ENCODE measurements at places on chromosomes 12 and 14.
A peak's percentile ranks its signal among the peaks of the same experiment; 100 is the strongest.

- H3K4me3 ChIP-seq = peak overlapping the region; percentile 55
- H3K4me1 ChIP-seq = peaks cover 38% of the 10 kb centered on the region
- no peaks in the 10 kb centered on the region for H3K36me3 ChIP-seq
- no peak for DNase-seq
These were observed 5.1 kb upstream of the CHD4 start for GRCh38 chr12:6612247-6612646.

DNA sequence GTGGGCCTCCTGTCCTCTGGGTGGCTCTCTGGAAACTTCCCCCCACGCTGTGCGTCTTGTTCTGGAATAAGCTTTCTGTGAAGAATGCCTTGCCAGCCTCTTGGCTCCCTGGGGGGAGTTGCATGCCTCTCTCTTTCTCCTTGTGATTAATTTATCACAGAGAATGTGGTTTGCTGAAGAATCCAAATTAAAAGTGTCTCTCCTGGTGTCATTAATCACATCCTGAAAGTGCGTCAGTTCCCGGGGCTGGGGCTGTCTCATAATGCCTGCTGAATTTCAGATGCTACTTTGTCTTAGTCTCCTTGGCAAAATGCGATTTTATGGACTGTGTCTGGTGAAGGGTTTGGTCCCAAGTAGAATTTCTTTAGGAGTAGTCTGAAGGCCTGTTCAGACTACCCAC, 787.7 kb upstream of the TMEM132C start:
- no peak overlapping the region for H3K4me3 ChIP-seq
- H3K27me3 ChIP-seq = peaks cover 3% of the 10 kb centered on the region
- H3K4me1 ChIP-seq = no peaks in the 10 kb centered on the region
- no peak for DNase-seq

DNA sequence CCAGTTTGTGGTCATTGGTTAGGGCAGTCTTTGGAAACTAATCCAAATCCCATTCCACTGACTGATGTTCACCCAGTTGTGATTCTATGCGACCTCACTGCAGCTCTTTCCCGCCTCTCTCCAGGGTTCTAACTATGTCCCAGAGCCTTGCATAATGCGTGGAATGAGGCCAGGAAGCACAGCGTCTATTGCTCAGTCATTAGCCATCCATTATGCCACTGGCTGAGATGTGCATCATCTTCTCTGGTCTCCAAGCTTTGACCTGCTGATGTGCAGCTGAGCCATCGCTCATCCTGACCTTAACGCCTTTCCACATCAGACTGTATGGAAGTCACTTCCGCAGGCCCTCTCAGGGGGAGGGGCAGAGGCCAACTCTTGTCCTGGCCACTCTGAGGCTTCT, 115.4 kb upstream of the VRK1 start:
- no peak overlapping the region for H3K27ac ChIP-seq
- DNase-seq = no peak
- H3K27me3 ChIP-seq = peaks cover 8% of the 10 kb centered on the region

DNA sequence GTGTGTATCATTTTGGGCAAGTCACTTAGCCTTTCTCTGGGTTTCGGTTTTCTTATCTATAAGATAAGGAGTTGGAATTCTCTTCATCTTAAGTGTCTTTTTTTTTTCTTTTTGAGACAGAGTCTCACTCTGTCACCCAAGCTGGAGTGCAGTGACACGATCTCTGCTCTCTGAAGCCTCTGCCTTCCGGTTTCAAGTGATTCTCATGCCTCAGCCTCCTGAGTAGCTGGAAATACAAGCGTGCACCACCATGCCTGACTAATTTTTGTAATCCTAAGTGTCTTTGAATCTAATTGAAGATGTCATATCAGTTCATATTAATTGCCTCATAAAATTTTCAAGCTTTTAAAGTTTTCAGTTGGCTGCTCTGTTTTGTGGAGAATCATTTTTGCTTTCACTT, 4.0 kb downstream of the SRGAP1 start:
- no peaks in the 10 kb centered on the region for H3K36me3 ChIP-seq
- no peak for DNase-seq
- H3K4me3 ChIP-seq = no peak overlapping the region

- H3K4me3 ChIP-seq = no peak overlapping the region
- H3K27me3 ChIP-seq = no peaks in the 10 kb centered on the region
- no peak for DNase-seq
- no peaks in the 10 kb centered on the region for H3K36me3 ChIP-seq
- no peaks in the 10 kb centered on the region for H3K4me1 ChIP-seq
- H3K27ac ChIP-seq = no peak overlapping the region
These were observed 266.8 kb upstream of the CLEC14A start for GRCh38 chr14:38522724-38523123.

GRCh38 chr12:92504594-92504981, 198.2 kb upstream of the PLEKHG7 start:
- peaks cover 1% of the 10 kb centered on the region for H3K27me3 ChIP-seq
- H3K4me3 ChIP-seq = no peak overlapping the region
- H3K4me1 ChIP-seq = peaks cover 17% of the 10 kb centered on the region
- no peak for DNase-seq
